Mucosa of descending colon (tissue), 3 donors: ENCODE measurements at places on chromosomes 7 and 10. TPM values are rescaled to one million over a fixed set of nuclear protein-coding genes. Genes with fewer than 3 reads are reported as not detected.

DNA sequence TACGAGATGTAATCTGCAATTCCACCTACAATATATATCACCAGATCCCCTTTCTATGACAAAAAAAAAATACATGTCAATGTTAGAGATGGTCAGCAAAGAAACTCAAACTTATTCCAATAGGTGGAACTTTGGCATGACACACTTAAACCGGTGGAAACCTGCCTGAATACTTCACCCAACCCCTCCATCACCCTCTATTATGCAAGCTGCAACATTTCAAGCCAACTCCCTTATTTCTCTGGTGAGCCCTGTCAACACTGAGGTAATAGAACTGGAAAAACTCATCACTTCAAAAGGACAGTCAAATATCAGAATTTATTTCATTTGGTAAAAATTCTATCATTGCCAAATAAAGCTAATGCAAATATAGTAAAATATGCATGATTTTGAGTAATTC, 3.6 kb downstream of the ZNF438 start:
- no peak for DNase-seq

DNA sequence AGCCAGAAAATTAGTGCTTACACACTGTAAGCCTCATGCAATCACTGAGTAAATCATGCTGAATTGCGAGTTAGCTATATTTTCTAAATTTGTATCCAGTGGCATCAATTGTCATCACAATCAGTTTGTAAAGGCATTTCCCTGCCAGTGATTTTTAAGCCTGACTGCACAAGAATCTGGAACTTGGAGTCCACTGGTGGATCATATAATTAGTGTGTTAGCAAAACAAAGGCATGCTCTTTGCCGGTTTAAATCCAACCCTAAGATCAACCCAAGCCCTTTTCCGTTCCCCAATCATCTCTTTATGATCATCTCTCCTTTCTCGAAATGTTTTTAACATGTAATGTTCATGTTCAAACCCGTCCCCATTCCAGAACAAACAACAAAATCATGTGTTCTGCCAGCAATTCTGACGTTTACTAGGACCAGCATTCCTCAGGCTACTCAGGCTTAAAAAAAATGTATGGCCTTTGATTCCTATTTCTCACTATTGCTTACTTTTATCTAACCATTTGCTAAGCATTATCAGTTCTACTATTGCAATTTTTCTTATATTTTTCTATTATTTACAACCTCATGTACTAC, 649.2 kb downstream of the SORCS1 start:
- no peak for DNase-seq

GRCh38 chr7:24718977-24719491, 38.2 kb downstream of the GSDME start:
- DNase-seq: no peak

GRCh38 chr10:14822879-14823755, 14.7 kb downstream of the CDNF start:
- DNase-seq: no peak

- no peak for DNase-seq
These were observed 171.2 kb downstream of the GFRA1 start for GRCh38 chr10:116101616-116102315.

GRCh38 chr10:71909399-71910083, 54.7 kb upstream of the CHST3 start:
- no peak for DNase-seq

- no peak for DNase-seq
These were observed 160.6 kb downstream of the ST7 start for GRCh38 chr7:117113871-117114270.

DNA sequence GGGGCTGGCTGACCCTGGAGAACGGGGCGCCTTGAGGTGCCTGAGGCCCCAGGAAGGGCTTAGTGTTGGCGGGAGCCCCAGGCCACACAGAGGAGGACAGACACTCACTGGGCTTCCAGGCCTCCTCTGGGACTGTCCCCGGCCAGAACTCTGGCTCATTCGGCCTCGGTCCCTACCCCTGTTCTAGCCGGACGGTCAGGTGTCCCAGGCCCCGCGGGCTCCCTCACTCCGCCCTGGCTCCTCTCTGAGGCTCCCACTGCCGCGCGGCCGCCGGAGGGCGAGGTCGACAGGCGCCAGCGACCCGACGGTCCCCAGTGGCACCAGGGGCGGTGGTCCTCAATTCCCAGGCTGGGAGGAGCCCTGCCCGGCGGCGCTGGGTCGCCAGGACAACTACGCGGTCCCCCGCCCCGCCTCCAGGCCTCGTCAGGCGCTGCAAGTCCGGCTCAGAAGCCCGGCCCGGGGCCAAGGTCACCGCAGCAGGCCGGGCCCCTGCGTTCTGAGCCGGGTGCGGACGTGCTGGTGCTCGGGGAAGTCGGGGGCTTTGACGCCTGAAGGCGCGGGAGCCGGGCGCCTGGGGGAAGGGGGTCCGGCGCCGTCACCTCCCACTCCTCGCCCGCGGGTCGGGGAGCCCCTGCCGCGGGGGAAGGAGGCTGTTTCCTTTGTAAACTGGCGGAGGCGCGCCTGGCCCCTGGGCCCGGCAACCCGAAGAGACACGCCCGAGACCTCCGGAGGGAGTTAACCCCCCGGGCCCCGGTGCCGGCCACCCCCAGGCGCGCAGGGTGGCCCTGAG, 1.1 kb upstream of the PWWP2B start:
- DNase-seq: peak; percentile 88

DNA sequence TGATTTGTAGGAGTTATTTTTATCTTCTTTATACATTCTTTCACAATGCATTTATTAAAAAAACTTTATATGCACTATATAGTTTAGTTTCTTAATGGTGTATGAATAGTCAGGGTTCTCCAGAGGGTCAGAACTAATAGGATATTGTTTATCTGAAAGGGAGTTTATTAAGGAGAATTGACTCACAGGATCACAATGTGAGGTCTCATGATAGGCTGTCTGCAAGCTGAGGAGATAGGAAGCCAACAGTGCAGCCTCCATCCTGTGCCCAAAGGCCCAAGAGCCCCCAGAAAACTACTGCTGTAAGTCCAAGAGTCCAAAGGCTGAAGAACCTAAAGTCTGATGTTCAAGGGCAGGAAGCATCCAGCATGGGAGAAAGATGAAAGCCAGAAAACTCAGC, 192.8 kb upstream of the AHR start:
- DNase-seq: no peak

DNA sequence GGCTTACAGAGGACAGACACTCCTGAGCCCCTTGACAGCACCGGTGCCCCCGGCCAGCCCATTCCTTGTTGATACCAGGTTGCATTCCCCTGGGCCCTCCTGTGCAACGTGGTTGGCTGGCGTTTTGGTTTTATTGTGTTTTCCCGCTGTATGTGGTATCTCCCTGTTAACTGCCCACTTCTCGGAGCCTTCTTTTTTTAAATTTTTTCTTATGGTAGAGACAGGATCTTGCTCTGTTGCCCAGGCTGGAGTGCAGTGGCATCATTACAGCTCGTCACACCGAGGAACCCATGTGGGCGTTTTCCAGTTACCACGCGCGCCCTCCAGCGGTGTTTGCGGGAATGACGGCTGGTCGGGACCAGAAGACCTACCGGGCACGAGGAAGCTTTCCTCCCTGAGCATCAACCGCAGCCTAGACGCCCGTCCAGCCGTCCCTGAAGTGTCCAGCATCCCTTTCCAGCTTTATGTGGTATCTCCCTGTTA, 16.9 kb upstream of the ZFAND2A start:
- DNase-seq: peak; percentile 81

DNA sequence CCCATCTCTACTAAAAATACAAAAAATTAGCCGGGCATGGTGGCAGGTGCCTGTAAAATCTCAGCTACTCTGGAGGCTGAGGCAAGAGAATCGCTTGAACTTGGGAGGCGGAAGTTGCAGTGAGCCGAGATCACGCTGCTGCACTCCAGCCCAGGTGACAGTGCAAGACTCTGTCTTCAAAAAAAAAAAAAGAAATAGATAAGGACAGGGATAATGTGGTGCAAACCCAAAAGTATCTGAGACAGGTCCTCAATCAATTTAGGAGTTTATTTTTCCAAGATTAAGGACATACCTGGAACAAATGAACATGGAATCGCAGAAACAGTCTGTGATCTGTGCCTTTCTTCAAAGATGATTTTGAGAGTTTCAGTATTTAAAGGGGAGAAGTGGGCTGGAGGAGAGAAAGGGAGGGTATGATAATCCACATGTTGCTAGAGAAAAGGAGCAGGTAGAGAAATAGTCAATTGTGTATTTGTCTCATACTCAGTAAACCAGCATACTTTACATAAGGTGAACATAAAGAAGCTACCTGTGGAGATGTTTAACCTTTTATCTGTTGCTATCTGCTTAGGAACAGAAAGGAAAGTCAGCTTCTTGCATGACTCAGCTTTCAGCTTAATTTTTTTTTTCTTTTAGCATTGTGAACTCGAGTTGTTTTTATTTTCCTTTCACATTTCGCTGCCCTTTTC, 4.9 kb upstream of the MTPN start:
- no peak for DNase-seq

GRCh38 chr7:92633211-92633906, 43.2 kb upstream of the FAM133B start:
- peak; percentile 50 for DNase-seq

- DNase-seq: no peak
These were observed 209.4 kb upstream of the KLF14 start for GRCh38 chr7:130943336-130943901.

GRCh38 chr10:20877986-20878983, 18.8 kb downstream of the NEBL start:
- no peak for DNase-seq

NODAL gene
- not detected for total RNA-seq

GPR15LG gene
- 231 TPM for total RNA-seq

EBLN1 gene
- not detected for total RNA-seq

PRXL2A gene
- 123 TPM for total RNA-seq

PIK3AP1 gene
- total RNA-seq: 10.4 TPM

HGF gene
- 4.6 TPM for total RNA-seq
